CD4-positive, alpha-beta T cell treated with Interleukin-21 for 1 hour (primary cell): ENCODE measurements at places on chromosomes 1 and 21.

DNA sequence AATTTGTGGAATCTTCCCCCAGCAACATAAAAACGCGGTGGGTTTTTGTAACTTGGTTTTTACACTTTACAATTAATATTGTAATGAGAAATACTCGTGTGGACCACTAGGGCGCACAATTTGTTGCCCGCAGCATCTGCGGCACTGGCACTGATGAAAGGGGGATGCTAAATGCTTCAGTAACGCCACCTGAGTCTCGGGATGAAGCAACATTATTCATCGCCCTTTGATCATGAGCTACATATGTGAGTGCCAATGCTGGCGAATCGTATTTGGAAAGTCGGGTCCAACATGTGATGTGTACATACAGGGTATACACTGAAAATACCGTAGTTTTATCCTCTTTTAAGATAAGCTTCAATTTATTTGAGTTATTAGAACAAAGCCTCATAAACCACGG lies 34.2 kb upstream of the COX20 start:
- DNase-seq: peak; percentile 62

DNA sequence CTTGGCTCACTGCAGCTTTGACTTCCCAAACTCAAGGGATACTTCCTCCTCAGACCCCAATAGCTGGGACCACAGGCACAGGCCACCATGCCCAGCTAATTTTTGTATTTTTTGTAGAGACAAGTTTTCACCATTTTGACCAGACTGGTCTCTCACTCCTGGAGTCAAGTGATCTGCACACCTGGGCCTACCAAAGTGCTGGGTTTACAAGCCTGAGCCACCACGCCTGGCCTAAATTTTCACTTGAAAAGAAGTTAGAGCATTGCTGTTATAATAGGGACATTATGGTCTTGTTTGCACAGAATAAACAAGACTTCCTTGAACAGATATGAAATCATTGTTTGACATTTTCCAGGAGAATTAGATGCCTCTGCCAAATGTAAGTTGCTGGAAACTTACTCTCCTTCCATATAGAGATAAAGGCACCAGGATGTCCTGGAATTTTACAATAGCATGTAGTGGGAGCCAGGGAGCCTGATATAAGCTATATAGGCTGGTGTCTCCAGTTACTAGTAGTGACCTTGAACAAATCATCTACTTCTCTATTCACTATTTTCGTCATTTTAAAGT lies 16.9 kb downstream of the SLC35A3 start:
- DNase-seq: no peak

DNA sequence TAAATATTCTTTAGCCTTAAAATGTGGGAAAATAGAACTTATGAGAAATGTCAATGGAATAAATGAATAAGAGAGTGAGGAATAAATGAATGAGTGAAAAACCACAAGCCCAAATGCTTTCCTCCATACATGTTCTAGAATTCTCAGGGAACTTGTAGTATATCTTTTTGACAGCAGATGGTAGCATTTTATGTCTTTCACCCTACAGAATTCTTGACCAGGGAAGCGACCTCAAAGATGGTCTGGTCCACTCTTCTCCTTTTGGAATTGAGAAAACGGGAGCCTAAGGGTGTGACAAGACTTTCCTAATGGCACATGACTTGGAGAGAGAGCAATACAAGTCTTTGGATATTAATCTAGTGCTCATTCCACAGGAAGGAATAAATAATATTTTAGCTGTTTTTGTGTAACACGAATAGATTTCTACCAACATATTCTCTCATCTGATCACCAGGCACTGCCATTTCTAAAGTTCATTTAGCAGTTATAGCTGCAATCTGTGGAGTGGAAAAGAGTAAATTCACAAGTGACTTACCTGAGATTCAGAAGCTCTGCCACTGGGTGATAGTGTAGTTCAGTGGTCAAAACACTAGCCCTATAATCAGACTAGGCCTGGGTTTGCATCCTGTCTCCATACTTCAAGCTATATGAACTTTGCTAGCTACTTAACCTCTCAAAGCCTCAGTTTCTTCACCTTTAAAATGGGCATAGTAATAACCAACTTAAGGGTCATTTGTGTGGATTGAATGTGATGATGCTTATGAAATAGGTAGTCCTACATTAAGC lies 15.0 kb upstream of the F5 start:
- DNase-seq: peak; percentile 41

DNA sequence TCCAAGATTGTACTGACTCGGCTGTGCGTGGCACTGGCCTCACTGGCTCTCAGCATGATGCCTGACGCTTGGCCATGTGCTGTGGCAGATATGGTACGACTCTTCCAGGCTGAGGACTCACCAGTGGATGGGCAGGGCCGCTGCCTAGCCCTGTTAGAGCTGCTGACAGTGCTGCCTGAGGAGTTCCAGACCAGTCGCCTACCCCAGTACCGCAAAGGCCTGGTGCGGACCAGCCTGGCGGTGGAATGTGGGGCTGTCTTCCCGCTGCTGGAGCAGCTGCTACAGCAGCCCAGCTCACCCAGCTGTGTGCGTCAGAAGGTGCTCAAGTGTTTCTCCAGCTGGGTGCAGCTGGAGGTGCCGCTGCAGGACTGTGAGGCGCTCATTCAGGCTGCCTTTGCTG lies 2.9 kb downstream of the IPO13 start:
- no peak for DNase-seq

GRCh38 chr1:227944931-227945890 lies 2.5 kb downstream of the WNT9A start:
- DNase-seq: no peak

- DNase-seq: no peak
These were observed 41.4 kb upstream of the TNR start for GRCh38 chr1:175784831-175785230.

DNA sequence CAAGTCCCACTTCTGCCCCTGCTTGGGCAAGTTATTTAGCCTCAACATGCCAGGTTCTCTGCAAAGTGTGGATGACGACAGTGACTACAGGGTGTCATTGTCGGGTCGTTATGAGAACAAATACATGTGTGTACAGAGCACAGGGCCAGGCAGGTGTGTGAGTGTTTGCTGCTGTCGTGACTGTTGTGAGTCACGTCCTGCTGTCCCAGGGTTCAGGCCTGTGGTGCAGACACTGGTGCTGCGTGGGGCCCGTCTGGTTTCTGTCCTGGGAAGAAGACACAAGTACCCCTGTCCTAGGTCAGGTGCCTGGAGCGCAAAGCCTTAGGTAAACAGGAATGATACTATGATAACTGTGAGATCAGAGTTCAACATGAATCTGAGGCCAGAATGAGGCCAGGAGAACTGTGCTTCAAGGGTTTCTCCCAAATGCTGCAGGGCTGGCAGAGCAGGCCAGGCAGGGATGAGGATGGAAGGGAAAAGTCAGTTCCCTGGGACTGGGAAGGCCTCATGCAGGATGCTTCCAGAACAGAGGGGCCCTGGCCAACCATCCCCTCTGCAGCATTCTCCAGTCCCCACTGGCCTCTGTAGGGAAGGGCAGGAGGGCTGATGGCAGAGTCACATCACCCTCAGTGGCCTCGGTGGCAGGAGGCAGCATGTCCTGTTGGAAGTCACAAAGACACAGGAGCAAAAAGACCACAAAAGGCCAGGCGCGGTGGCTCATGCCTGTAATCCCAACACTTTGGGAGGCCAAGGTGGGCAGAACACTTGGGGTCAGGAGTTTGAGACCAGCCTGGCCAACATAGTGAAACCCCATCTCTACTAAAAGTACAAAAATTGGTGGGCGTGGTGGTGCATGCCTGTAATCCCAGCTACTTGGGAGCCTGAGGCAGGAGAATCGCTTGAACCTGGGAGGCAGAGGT lies 15.7 kb downstream of the GPR157 start:
- no peak for DNase-seq

DNA sequence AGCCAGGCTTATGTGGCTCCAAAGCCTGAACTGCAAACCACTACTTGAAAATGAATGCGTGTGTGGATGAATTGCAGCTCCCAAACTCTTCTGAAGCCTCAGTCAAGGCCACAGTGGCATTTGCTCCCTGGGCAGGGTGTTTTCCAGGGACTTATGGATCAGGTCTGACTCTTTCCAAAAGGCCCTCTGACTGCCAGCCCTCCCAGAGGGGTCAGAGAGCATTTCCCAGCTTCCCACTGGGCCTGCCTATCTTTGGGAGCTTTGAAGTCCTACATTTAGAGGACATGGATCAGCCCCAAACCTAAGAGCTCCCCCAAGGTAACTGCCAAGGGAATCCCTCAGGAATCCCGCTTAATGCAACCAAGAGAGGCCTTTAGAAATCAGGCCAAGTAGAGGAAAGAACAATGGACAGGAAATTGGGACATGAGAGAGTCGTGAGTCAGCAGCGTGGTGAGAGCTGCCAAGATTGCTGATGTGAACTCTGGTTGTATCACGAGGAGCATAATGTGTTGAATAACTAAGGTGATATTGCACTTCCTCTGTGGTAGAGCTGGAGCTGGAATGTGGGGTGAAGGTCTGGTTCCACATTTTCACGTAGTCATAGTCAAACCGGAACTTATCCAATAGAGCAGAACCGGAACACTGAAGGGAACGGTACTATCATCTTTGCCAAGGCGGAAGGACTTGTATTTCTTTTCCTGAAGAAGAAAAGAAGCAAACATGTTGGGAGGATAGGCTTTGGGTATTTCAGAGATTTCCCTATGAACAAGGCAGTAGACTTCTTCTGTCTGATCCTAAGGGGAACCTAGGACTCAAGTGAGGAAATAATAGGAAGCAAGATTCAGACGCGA lies 99.4 kb upstream of the JUN start:
- DNase-seq: no peak
